ENCODE measurements at places on chromosomes 3 and 15.

DNA sequence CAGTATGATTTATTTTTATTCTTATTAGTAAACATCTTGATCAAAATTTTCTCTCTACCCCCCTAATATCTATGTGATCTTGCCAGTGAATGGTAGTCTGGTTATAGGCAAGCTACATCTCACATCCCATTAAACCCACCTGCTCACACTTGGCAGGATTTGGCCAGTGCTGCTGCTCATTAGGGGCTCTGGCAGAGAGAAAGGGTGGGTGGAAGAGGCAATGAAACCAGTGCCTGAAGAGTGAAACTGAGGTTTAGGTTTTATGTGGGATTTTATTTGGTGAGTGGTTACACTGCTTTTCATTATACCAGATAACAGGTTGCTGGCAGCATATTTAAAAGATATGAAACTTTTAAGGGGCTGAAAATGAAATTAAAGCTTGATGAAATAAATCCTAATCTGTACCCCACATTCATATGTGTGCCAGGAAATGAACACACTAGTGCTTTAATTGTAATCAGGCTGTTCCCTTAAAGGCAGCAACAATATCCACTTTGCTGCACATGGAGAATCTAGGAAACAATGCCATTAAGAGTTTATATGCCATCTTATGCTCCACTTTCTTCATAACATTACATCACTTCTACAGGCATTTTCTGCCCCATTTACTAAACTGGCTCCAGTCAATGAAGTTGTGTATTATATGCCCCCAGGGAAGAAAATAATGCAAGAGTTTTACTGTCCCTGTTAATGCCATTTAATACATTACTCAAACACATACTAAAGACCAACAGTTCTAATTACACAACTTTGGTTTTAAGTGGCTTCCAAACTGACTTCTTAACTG lies 688.7 kb downstream of the MECOM start:
- DNase-seq = no peak

- no peak for DNase-seq
These were observed 711.7 kb upstream of the GOLIM4 start for GRCh38 chr3:168807448-168807847.

DNA sequence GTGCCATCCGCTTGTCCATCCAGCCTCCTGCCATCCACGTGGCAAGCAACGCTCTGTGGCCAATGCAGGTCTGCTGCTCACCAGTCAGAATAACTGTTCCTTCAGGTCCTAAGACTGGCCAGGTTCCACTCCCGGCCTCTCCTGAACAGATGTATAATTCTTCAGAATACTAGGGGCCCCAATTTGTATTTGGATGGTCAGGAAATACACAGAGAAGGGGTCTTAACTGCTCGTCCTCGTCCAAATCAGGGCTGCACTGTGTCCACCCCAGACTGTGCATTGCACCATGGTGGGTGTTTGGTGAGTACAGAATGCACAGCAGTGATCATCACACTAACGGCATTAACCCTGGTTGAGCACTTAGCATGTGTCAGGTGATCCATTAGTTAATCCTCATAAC lies 46.0 kb downstream of the MINAR1 start:
- DNase-seq = no peak

DNA sequence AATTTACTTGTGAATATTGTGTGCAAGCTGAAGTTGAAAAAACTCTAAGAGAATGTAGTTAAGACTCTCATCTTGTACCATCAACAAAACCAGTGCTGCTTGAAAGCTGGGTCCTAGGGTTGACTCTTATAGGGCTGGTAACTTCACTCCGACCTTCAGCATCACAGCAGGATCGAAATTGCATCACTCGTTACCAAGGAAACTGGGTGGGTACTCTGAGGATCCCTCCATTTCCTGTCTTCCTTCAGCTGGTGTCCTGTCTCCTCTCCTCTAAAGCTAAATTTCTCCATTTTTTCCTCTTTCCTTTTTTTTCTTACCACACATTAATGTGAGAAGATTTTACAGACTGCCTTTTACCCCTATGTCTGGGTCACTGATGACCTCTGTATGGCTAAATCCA lies 3.0 kb upstream of the APH1B start:
- DNase-seq = no peak

DNA sequence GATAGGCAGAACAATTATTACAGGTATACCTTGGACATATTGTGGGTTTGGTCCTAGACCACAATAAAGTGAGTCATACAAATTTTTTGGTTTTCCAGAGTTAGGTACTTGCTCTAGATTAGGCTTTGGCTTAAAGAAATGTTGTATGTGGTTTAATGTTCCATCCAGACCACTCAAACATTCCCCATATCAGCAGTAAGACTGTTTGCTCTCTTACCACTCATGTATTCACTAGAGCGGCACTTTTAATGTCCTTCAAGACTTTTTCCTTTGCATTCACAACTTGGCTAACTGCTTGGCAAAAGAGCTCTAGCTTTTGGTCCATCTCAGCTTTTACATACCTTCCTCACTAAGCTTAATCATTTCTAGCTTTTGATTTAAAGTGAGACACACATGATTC lies 250.5 kb upstream of the SETMAR start:
- no peak for DNase-seq

GRCh38 chr3:64267721-64268604 lies 42.7 kb upstream of the PRICKLE2 start:
- DNase-seq = no peak

DNA sequence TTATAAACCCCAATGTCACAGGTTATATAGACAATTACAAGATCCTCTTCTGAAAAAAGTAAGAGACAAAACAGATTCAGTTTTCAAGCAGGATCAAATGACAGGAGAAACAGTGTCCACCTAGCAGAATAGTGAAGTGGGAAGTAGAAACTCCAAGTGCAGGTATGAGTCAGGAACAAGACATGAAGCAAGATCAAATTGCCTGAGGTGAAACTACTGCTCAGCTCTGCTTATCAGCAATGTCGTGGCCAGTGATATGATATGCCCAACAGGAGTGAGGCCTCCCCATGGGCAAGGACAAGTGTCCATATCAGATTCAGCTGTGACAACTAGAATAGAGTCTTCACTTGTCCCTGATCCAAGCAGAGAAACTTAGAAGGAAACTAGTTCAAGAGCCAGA lies 100.0 kb downstream of the ZMAT3 start:
- DNase-seq = no peak

GRCh38 chr3:187491371-187491770 lies 123.2 kb downstream of the RTP4 start:
- DNase-seq = no peak

GRCh38 chr3:57694146-57694545 lies 1.3 kb upstream of the DENND6A start:
- no peak for DNase-seq

DNA sequence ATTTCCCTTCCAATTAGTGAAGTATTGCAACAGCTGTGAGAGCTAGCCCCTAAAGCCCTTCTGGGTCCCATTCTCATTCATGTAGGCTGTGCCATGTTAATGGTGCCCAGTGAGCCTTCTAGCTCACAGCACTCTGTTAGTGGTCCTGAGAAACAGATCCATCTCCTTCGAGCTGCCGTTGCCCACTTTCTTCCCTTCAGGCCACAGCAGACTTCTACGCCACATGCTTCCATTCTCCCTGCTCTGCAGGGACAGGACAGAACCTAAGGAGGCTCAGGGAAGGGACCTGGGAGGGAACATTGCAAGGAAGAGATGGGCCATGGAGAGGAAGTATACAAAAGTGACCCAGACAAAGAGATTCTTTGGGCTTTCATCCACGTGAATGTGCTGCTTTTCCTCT lies 11.7 kb upstream of the STARD5 start:
- no peak for DNase-seq

DNA sequence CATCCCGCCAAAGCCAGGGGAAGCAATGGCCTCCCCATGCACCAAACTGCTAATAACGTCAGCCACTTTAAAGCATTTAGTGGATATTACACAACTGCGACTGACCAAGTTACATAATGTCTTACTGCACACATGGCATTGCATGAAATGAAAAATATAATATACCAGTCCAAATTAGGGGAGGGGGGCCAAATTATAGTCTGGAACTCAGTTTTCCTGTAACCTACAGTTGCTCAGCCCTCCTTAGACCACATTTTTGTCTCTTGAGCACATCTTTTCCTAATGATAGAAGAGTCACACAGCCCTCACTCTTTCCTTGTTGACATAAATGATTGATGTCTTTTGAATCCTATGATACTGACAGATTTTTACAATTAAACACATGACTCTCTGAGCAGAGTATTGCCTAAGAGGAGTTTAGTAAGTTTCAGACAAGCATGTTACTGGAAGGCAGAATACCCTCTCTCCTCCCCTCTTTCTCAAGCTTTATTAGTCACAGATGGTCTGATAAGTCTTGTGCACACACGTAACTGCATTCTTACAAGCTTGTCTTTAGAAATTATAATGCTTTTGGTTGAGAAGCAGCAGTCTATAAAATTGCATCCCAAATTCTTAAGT lies 1.1 kb upstream of the PLD1 start:
- no peak for DNase-seq

- DNase-seq = no peak
These were observed 67.0 kb upstream of the ACAN start for GRCh38 chr15:88736204-88736603.

DNA sequence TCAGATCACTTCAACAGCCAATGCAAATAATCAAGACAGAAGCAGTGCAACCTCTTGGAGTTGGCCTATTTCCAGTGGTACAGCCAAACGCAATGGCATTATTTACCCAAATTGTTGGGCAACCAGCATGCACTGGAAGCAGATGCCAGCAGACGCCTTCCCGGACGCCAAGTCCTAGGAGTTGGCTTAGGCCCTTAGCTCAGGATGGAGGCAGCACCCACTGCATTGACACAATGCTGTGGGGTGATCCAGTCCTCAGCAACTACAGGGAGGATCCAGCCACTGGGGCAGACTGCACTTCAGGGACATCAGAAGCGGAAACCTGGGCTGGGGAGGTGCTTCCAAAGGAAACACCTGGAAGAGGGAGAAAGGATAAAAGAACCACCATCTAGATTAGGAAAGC lies 290.4 kb downstream of the FAM43A start:
- no peak for DNase-seq

- DNase-seq = no peak
These were observed 24.0 kb upstream of the SPRED1 start for GRCh38 chr15:38228618-38229017.

- DNase-seq = no peak
These were observed 96.7 kb downstream of the LSM3 start for GRCh38 chr3:14274999-14275961.

- no peak for DNase-seq
These were observed 67.7 kb downstream of the CD200R1L start for GRCh38 chr3:112779011-112779410.

DNA sequence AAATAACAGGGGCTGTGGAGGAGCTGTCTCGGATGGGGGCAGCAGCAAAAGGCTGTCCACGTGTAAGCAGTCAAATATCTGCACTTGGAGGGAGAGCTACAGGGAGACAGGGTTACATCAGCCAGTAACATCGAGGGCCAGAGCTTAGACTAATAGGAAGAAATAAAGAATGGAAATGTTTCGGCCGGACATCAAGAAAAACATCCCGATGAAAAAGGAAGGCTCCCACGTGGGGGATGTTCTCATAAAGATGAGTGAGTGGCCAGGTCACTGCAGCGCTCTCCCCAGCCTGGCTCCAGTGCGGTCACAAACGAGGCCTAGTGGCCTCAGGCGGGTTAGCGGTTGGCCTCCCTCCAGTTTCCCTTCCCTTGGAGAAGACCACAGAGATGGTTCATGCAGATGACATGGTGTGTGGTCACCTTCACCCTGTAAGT lies 56.1 kb upstream of the WNT5A start:
- DNase-seq = no peak

DNA sequence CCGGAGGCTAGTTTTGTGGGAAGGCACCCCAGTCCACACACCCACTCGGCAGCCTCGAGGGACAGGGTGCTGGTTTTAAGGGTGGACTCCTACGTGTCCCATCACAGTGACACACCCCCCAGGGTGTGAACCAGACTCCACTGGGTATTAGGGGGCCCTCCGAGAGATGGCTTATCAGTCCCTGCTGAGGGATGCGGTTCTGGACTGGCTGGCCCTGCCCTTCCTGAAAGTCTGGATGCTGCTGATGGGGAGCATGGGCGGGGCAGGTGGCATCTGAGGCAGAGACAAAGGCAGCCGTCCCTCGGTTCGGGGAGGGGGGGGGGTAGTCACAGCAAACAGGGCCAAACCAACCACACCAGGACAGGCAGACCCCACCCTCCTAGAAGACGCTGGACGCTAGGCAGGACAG lies 939 bp upstream of the ULK3 start:
- DNase-seq = no peak

GRCh38 chr3:32959371-32959770 lies 7.9 kb downstream of the CCR4 start:
- DNase-seq = no peak

GRCh38 chr3:154227531-154227930 lies 96.8 kb downstream of the DHX36 start:
- DNase-seq = no peak

GRCh38 chr3:50494126-50494525 lies 9.3 kb downstream of the CACNA2D2 start:
- DNase-seq = no peak

- DNase-seq = no peak
These were observed 227.7 kb downstream of the FOXP1 start for GRCh38 chr3:71355862-71356261.

DNA sequence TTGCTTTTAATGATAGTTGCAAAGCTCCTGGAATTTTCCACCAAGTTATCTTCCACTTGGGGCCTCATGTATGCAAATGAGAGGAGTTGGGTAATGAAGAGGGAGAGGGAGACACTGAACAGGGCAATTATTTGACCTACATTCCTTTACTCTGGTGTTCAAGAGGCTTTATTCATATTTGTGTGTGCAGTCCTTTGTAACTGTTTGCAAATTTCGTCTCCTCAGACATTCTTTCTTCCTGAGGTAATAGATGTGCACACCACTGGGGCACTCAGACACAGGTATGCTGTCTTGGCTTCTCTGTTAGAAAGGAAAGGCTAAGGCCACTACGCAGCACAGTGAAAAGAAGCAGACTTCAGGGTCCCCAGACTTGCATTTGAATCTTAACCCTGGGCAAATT lies 189.7 kb upstream of the IL12A start:
- no peak for DNase-seq

DNA sequence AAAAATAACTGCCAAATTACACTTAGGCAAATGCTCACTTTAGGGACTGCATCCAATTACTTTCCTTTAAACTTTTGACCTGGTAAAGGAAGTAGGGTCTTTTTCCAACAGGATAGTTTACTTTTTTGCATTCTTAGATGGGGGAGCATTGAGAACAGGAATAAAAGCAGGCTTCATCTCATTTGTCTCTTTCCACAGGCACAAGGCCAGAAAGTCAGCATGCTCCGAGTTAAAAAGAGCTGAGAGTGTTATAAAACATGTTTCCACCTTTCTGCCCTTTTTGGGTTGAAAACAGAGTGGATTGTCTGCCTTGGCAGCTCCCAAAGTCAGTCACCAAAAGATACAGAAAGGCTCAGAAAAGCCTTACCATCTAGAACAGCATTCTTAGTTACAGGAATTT lies 404.9 kb upstream of the ALCAM start:
- no peak for DNase-seq

DNA sequence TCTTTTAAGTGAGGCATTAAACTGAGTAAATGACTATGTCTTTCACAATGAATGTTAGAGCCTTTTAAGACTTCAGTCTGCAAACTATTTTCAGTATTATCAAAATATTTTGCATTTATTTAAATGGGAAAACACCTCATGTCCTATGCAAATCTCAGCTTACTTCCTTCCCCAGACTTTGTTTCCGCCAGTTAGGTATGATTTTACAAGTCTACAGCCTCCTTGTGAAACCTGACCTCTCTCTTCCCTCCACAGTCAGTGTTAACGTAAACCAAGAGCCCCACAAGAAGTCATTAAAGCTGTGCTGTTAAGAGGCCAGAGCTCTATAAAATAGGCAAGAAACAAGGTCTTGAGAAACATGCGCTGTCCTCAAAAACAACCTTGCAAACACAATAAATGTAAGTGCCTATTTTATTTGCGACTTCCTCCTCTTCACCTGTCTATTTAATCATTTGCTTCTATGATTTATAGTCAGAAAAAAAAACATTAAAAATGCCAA lies 48.3 kb downstream of the PRTG start:
- no peak for DNase-seq

All from activated T-helper 1 cell treated with Interleukin-2 at 50 U/mL for 16 hours (primary cell).